Right hindlimb (tissue), 1 donor: ENCODE measurements at places on chromosomes 6 and 20.

DNA sequence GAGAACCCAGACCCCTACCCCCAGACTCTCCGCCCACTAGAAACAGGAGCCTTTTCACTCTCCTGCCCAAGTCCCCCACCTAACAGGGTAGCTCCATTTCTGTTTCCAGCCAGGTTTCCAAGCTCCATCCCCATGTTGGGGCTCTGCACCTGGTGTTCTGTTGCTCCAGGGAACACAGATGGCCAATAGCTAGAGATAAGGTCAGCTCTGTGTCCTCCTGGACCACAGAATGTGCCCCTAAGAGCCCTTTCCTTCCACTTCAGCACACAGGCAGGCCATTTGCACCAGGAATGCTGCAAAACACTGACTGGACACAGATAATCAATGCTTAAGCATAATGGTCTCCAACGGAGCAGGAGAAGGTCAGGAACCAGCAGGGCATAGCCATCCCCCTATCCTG, 159.4 kb downstream of the QRSL1 start:
- no peak for DNase-seq

GRCh38 chr6:162733489-162733888, 5.7 kb downstream of the PACRG start:
- DNase-seq, result no peak

DNA sequence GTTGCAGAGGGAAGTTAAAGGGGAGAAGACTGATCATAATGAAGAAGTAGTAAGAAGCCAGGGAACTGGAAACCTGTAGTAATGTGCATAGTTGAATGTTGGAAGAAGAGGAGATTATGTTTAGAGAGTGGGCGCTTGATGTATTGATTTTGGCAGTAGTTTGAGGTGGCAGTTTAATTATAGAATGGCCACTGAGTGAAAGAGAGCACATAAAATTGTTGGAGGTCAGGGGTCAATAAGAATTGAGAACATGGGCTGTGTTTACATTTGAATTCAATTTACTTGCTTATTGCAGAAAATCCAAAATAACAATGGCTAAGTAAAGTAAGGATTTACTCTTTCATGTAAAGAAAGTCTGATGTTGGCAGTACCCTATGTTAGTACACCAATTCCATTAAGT, 15.7 kb downstream of the VTA1 start:
- DNase-seq, result no peak

DNA sequence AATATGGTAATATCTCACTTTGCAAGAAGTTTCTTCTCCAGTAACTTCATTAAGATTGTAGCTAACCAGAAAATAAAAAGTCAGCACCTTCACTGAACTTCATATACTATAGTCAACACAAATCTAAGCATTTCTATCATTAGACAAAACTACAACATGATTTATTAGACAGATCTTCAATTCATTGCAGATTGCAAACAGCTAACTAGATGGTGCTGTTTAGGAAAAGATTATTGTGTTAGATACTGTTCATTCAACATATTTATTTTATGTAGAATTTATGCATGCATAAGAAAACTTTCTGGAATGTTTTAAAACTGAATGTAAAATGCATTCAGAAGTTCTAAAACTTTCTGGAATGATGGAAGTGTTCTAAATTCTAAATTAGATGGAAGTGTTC, 442.1 kb downstream of the HTR1B start:
- DNase-seq, result no peak

- peak; percentile 59 for DNase-seq
These were observed 771 bp downstream of the ARFRP1 start for GRCh38 chr20:63706852-63707557.

DNA sequence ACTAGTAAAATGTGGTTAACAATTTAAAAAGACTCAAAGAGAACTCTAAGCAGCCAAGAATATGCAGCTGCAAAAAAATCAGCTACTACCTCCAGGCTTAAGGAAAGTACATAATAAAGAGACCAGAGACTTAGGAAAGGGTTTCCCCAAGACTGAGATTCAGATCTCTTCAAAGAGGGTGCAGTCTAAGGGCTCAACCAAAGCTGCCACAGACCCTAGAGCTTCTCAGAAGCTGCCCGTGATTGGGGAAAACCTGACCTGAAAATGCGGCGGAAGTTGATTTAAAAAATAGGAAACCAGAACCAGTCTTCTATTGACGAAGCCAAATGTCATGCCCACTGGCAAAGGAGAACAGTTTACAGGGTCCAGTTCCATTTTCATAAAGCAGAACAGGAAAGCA, 516.8 kb upstream of the MARCKS start:
- no peak for DNase-seq

GRCh38 chr6:3742426-3743344, 8.8 kb downstream of the PXDC1 start:
- peak; percentile 87 for DNase-seq

DNA sequence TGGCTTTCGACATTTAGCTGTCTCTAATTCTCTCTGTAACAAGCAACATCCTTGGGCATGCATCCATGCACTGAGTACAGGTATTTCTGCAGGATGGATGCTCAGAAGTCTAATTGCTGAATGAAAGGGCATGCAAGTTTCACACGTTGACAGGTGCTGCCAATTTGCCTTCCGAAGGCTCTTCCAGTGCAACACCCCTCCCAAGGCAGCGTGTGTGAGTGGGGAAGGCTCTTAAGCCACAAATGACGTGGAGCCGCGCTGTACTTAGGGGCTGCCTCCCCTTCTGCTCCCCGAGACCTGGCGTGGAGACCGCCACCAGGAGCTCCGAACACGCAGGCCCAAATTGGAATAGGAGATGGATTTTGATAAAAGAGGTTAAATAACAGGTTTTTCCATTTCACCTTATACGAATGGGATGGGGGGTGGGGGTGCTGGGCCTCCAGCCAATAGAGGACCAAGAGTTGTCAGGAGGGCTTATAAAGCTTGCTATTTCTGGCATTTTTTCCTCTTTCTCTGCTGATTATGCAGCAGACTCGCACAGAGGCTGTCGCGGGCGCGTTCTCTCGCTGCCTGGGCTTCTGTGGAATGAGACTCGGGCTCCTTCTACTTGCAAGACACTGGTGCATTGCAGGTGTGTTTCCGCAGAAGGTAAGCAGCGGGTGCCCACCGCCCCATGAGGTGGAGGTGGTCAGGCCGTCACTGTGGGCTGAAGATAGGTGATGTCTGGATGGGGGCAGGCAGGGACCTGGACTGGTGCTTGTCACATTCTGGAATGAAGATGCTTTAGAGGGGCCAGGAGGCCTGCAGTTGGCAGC, 30.9 kb downstream of the TOX2 start:
- no peak for DNase-seq

DNA sequence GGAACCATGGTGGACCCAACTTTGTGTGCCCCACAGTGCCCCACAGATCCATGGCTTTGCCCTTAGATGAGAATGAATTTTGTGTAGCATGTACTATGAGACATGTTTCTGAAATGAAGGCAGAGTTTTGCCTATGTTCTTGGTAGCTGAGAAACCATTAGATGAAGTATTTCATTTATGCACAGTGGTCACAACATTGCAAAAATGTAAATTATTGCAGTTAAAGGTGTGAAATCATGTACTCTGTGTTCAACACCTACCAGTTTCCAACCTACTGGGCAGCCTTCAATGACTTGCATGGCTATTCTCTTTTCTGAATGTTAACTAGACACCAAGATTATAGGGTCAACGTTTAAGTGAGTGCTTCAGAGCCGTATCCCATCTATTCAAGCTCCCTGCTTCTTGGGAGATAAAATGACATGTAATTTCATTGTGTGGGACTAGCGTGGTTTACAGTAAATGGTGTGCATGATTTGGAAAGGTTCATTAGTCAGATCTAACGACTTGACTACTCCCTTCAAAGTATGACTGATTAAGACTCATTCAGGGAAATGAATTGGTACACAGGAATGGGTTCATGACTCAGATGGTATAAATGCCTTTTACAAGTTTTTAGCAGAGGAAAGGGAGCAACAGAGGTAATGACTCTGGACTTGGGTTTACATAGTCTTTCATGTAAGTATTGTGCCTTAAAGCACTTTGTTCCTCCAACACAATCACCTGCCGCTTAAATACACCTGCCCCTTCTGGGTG, 106.1 kb upstream of the AKIRIN2 start:
- DNase-seq, result no peak

- DNase-seq, result no peak
These were observed 17.1 kb upstream of the ASF1A start for GRCh38 chr6:118876814-118877213.

GRCh38 chr20:25274481-25274880, 26.6 kb downstream of the PYGB start:
- peak; percentile 8 for DNase-seq

DNA sequence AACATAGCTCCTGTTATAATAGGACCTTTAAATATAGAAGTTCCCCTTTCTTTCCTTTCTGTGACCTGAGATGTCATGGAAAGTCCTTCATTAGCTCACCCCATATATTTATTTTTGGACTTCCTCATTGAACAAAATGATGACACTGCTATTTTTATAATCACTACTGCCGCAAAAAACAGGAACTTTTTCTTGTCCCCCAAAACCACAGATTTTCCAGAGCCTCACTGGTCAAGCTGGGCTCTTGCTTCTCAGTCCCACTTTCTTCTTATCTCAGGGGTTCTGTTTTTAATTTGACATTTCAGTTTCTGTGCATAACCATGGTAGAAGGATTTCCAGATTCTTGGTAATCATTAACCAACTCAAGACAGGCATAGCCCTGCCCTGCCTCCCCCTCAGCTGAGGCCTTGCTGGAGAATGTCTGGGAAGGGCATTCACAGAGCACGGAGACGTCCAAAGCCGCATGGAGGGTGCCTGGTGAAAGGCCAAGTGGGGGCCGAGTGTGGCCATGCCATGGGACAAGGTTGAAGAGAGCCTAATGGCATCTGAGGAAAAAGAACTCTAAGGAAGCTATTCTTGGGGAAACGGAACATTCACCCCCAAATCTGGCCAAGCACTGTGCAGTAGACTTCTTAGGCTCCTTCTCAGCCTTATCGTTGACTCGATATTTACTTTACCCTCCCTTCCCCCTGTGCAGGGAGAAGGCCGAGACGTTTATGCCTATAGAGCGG, 73.7 kb downstream of the EDN1 start:
- DNase-seq, result no peak

- DNase-seq, result no peak
These were observed 848.8 kb downstream of the TFAP2A start for GRCh38 chr6:9566096-9566495.

- DNase-seq, result no peak
These were observed 57.2 kb upstream of the IRAK1BP1 start for GRCh38 chr6:78810146-78810545.

GRCh38 chr20:2234598-2235191, 61.1 kb upstream of the TGM3 start:
- DNase-seq, result peak; percentile 43

DNA sequence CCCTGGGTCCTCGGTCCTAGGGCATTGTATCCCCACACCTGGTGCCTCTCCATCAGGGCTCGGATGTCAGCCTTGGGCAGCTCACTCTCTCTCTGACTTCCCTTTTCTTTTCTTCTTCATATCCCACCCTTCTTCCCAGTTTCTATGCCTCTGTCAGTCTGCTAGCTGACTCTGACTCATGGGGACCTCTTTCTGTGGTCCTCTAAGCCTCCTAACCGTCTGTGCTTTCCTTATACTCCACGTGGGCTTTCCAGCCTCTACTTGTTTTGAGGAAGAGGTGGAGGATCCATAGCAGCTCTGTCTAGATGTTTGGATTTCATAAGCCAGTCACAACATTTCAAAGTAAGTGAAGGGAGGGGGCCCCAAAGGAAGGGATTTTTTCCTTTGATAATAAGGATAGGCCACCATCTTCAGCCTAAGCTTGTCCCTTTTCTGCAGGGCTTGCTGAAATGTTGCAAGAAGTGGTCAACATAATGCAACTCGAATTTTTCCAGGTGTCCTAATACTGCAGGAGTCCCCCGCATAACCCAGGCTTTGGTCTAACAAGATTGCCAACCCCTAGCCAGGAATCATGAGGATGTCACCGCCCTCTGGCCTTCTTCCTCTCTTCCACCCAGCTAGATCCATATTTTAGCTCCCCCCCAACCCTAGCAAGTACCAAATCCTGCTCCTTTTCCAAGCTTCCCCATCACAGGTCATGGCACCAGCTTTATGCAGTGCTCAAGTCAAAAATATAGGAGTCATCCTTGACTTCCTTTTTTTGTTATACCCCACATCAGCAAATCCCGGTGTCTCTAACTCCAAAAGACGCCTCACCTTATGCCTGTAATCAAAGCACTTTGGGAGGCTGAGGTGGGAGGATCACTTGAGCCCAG, 8.7 kb upstream of the PLTP start:
- no peak for DNase-seq

DNA sequence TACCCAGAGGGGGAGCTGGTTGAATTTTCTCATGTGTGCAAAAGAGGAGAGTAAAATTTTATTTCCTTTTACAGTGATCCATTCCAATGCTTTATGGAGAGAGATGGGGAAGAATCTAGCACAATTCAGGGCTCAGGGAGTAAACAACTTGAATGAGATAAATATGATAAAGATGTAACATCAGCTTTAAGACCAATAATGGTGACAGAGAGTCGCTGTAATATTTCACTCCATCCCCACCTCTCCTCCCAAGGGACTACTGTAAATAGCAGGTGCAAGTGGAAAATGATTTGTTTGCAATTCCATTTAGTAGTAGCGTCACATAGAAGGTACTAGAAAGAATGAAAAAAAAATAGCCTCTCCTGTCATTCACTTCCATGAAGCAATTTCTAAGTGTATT, 4.8 kb downstream of the CRISP3 start:
- no peak for DNase-seq

- peak; percentile 49 for DNase-seq
These were observed 28.0 kb upstream of the ADGRF5 start for GRCh38 chr6:46949632-46950280.

GRCh38 chr20:61803416-61803914, 262.2 kb downstream of the TAF4 start:
- DNase-seq, result no peak

GRCh38 chr20:19785983-19786285, 27.9 kb downstream of the RIN2 start:
- no peak for DNase-seq

GRCh38 chr6:26254724-26255123, 110.3 kb upstream of the BTN3A2 start:
- no peak for DNase-seq

GRCh38 chr6:111061508-111061907, 25.8 kb upstream of the SLC16A10 start:
- DNase-seq, result no peak

- no peak for DNase-seq
These were observed 39.0 kb upstream of the ASXL1 start for GRCh38 chr20:32319100-32319499.
